ENCODE measurements at places on chromosomes 11 and 22. TPM values are rescaled to one million over a fixed set of nuclear protein-coding genes. Genes with fewer than 3 reads are reported as not detected.

Gene MYEOV
- total RNA-seq: not detected

Gene ALKBH3
- total RNA-seq: 27.3 TPM

GRCh38 chr11:73386016-73386415, 9.8 kb downstream of the RELT start:
- H3K27me3 ChIP-seq: no peaks in the 10 kb centered on the region
- peaks cover 100% of the 10 kb centered on the region for H3K4me1 ChIP-seq

DNA sequence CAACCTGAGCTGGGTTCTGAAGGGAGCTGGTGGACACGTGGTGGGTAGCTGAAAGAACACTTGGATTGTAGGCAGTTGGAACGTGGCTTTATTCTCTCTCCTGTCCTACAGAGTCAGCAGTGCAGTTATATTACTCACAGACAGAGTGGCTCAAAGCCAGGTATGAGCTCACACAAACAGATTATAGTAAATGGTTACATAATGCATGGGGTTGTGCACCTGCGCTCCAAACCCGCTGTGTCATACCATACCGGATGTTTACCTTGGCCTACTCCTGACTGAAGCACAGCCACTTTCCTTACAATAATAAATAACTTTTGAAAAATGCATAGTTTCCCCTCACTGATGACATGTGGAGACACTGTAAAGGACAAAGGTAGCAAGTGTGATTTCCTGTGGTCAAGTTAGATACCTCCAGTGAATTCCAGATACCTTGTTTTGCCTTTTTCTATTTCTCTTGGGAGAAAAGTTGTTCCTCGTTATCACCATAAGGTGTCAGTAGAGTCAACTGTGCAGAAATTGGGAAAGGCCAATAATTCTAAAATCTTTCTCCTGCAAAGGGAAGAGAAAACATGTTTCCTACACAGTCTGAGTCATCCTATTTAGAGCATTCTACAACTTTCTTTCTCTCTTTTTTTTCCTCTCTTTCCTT, 13.5 kb downstream of the MS4A6A start:
- H3K36me3 ChIP-seq: no peaks in the 10 kb centered on the region
- H3K27ac ChIP-seq: no peak overlapping the region

GRCh38 chr22:26330971-26331625, 98.0 kb upstream of the ASPHD2 start:
- no peaks in the 10 kb centered on the region for H3K4me1 ChIP-seq
- H3K4me3 ChIP-seq: no peak overlapping the region
- H3K27me3 ChIP-seq: peaks cover 12% of the 10 kb centered on the region

DNA sequence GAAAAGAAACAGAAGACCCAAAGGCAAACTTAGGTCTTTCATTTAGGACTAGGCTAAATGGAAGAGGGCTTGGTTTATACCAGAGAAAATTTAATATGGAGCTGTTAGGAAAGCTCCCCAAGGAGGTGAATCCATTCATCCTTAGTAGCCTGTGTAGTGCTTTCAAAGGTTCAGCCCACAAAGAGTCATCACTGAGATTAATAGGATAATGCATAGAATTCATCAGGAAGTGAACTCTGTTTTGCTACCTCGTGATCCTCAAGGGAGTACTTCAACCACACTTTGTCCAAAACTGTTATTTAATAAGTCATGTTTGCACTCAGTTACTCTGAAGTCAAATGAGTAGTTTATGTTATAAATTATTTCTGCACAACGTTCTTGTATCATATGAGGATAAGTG, 43.3 kb upstream of the MMP7 start:
- no peak overlapping the region for H3K27ac ChIP-seq
- H3K4me3 ChIP-seq: no peak overlapping the region
- no peaks in the 10 kb centered on the region for H3K27me3 ChIP-seq

- H3K36me3 ChIP-seq: peaks cover 6% of the 10 kb centered on the region
- H3K27ac ChIP-seq: peak overlapping the region; percentile 13
- peaks cover 20% of the 10 kb centered on the region for H3K4me1 ChIP-seq
- no peak overlapping the region for H3K4me3 ChIP-seq
- no peak for DNase-seq
Measured at GRCh38 chr22:20523086-20523983, 15.9 kb downstream of the MED15 start.

Gene MMP8
- total RNA-seq: not detected

- no peaks in the 10 kb centered on the region for H3K4me1 ChIP-seq
- no peaks in the 10 kb centered on the region for H3K36me3 ChIP-seq
- H3K27me3 ChIP-seq: no peaks in the 10 kb centered on the region
- no peak overlapping the region for H3K4me3 ChIP-seq
- no peak for DNase-seq
- no peak overlapping the region for H3K27ac ChIP-seq
Measured at GRCh38 chr11:86374069-86374468, 618 bp upstream of the CCDC81 start.

DNA sequence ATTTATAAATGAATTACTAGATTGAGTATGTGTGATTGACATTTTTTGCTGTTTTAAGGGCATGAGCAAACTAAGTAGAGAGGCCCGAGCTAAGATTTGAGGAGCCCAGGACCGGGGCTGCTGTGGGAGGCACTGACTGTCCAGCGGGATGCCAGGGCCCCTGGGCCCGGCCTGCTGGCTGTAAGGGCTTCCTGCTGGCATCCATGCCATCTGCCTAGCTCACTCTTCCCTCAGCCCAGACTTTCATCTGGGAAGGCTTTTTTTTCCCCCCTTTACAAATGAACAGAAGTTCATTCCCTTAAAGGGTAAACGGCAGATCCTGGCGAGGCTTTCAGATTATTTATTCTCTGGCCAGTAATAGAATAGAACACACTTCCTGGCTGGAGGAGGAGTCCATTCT, 16.0 kb upstream of the TP53I11 start:
- no peaks in the 10 kb centered on the region for H3K36me3 ChIP-seq
- H3K27me3 ChIP-seq: no peaks in the 10 kb centered on the region
- H3K4me3 ChIP-seq: no peak overlapping the region
- no peak for DNase-seq
- H3K4me1 ChIP-seq: no peaks in the 10 kb centered on the region

GRCh38 chr11:18765554-18765953, 26.0 kb downstream of the PTPN5 start:
- H3K4me3 ChIP-seq: no peak overlapping the region
- no peak for DNase-seq
- H3K27ac ChIP-seq: no peak overlapping the region
- H3K27me3 ChIP-seq: no peaks in the 10 kb centered on the region
- no peaks in the 10 kb centered on the region for H3K4me1 ChIP-seq
- no peaks in the 10 kb centered on the region for H3K36me3 ChIP-seq

Gene RAB39A
- 2.4 TPM for total RNA-seq

DNA sequence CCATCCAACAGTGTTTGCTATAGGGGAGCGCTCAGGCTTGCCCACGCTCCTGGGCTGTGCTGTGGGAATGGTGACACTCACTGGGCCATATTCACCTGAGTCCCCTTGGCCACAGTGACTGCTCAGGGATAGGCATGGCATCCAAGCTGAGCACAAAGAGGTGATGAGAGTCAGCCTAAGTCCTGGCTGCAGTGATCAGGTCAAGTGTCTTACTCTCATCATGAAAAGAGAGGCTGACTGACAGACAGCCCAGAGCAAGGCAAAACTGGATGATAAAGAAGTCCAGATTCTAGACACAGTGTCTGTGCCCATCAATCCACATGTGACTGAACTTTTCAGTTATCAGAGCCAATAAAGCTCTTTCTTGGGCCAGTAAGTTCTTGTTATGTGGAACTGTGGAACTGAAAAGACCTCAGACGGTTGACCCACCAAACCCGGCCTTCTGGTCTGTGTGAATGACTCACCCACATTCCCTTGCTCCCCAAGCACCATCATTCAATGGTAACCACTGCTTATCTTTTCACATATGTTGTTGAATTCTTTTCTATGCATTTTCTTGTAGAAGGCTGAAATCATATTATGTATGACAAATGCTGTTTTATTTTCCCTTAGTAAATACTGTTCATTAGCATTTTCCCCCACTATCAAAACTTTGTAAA, 43.2 kb upstream of the YPEL1 start:
- H3K27ac ChIP-seq: no peak overlapping the region
- H3K36me3 ChIP-seq: peaks cover 6% of the 10 kb centered on the region
- H3K4me1 ChIP-seq: peaks cover 7% of the 10 kb centered on the region
- no peaks in the 10 kb centered on the region for H3K27me3 ChIP-seq
- DNase-seq: no peak
- no peak overlapping the region for H3K4me3 ChIP-seq

DNA sequence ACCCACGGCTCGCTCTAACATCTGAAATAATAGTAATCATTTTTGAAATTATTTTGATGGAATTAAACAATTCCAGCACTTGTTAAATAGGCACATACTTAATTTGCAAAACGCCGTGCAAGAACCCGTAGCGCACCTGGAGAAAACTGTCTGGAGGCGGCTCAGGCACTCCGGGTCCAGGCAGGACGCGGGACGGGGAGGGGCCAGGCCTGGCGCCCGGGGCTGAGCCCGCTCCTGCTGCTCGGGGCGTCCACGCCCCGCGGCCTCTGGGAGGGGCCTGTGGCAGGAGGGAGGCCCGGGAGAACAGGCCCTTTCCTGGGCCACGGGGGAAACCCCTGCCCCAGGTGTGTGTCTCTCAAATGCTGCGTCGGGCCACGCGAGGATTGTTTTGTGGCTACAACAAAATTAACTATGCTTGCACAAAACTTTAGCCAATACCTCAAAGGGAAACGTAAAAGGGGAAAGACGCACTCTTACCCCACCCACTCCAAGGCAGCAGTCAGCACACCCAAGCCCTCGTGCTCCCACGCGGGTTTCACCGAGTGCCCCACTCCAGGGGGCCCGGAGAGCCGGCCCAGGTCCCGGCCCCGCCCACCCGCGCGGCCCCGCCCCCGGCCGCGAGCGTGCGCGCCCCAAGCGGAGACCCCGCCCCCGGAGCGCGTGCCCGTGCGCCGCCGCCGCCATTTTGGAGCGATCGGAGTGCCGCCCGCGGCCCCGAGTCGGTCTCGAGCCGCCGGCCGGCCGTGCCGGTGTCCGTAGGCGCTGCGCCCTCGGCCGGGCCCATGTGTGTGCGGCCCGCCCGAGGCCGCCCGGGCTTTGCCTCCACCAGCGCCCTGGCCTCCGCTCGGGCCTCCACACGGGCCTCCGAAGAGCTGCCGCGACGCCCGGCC, at the start of gene PPP6R2:
TSS of gene PPP6R2 (plus strand) at position 677 of the 890 bp plus-strand sequence. CDS start 50,582 bp downstream, outside the sequence.
- no peaks in the 10 kb centered on the region for H3K27me3 ChIP-seq
- peaks cover 16% of the 10 kb centered on the region for H3K4me1 ChIP-seq
- H3K4me3 ChIP-seq: peak within 1 kb of the TSS; percentile 78
- peak; percentile 92 for DNase-seq

GRCh38 chr22:43437871-43438475, 26.2 kb downstream of the MPPED1 start:
- H3K36me3 ChIP-seq: no peaks in the 10 kb centered on the region
- H3K27me3 ChIP-seq: no peaks in the 10 kb centered on the region
- no peak overlapping the region for H3K4me3 ChIP-seq
- H3K27ac ChIP-seq: no peak overlapping the region

Measured in B cell (primary cell).